ENCODE measurements at places on chromosomes 1 and 21.
A peak's percentile ranks its signal among the peaks of the same experiment; 100 is the strongest.

DNA sequence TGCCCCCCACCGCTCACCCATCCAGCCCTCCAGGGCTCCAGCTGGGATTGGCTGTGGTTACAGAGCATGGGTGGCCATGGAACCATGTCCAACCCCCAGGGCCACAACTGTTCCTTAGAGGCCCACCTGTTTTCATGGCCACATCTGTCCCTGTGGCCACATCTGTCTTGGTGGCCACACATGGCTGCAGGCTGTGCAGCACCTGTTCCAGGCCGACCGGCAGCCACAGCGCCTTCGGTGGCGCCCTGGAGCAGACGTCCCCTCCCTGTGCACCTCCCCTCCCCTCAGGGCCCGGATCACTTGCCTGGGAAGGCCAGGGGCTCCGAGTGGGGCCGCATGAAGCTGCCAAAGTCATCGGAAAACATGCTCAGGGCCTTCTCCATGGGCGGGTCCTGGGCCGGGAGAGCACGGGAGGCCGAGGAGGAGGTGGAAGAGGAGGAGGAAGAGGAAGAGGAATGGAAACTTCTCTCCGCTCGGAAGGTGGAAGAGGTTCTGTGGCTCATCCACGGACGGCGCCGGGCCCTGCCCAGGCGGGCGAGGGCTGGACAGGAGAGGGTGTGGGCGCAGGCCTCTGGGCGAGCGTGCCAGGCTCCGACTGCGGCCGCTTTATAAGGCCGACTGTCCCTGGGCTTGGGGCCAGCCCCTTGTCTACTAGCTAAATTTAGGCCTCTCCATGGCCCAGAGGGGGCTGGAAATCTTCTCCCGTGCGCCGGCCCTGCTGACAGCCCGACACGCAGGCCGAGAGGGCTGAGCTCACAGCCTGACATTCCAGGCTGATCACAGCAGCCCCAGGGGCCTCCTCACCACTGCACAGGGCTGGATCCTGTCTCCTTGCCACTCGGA, at the start of gene HSPB7:
HSPB7 (minus strand) TSS at position 583 of the 843 bp plus-strand sequence; CDS start at position 503, 80 bp downstream.
- peak; percentile 53 for DNase-seq

DNA sequence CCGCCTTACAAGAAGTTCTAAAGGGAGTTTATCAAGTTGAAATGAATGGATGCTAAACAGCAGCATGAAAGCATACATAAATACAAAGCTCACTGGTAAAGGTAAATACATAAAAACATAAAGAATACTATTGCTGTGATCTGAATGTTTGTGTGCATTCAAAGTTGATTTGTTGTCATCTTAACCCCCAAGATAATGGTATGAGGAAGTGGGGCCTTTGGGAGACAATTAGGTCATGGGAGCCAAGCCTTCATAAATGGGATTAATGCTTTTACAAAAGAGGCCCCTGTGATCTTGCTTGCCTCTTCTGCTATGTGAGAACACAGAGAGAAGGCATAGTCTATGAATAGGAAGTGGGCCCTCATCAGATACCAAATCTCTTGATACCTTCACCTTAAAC, 209.0 kb upstream of the SAMSN1 start:
- DNase-seq, result no peak

DNA sequence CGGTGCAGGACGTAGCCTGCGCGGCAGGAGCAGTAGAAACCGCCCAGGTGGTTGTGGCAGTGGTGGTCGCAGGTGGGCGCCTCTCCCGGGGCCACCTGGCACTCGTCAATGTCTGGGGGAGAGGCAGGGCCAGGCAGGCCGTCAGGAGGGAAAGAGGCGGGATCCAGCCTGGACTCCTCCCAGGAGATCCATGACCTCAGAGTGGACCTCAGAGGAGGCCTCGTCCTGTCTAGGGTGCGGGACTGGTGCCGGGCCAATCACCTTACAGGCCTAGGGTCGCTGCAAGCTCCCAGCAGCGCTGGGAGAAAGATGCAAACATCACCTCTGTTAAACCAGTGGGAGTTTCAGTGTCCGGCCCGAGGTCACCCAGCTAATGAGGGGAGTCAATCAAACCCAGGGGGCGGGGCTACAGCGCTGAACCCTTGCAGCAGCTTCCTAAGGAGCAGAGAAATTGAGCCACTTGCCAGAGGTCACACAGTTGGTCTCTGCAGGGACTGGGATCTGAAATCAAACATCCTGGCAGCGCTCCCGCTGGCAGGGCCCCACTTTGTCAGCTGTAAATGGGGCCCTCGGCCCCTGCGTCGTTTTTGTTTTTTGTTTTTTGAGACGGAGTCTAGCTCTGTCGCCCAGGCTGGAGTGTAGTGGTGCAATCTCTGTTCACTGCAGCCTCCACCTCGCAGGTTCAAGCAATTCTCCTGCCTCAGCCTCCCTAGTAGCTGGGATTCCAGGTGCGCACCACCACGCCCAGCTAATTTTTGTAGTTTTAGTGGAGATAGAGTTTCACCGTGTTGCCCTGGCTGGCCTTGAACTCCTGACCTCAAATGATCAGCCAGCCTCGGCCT, 1.4 kb downstream of the MASP2 start:
- DNase-seq, result no peak

DNA sequence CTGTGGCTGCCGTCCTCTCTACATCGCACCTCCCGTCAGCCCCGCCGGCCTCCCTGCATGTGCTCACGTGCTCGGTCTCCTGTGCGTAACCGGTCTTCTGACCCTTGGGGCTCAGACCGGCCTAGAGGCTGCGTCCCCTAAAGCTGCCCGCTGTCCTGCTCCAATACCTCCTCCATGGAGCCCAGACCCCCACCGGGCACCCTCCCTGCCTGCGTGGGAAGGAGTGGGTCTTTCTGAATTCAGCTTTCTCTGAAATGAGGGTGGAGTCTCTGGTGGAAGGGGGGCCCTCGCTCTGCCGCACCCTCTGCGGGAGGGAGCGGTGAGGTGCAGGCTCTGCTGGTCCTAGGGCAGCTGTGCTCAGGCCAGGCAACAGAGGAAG, 18.7 kb upstream of the POFUT2 start:
- no peak for DNase-seq

- DNase-seq, result no peak
Observed at GRCh38 chr21:41130883-41131282, 37.1 kb upstream of the BACE2 start.

DNA sequence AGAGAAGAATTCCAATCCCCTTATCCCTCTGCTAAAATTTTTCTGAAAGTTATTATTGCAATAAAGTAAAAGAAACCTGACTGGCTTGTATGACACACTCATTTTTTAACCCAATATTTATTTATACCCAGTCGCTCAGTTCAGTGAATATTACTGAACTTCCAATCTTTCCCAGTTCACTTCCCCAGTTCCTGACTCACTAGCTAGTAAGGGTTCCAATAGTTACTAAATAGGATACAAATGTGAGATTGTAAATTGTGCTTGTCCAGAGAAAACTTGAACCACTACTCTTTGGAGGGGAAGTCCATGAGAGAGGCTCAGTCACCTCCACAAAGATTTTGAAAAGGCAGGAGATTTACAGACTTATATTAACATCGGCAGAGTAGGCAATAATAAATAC, 31.4 kb downstream of the PRDX6 start:
- DNase-seq, result no peak

DNA sequence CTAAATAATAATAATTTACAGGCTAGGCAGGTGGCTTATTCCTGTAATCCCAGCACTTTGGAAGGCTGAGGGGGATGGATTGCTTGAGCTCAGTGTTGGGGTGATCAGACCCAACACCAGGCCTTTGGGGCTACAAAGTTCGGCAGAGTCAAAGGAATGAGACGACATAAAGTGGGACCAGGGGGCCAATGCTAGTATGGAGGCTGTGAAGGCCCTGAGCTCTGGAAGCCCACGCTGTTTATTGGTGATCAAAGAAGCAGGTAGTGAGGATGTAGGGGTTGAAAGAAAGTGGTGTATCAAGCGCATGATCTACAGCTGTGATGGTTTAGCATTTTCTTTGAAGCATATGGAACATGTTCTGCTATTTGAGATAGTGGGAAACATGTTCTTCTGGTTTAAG, 5.6 kb downstream of the BTBD8 start:
- no peak for DNase-seq

- DNase-seq, result no peak
Observed at GRCh38 chr21:32712043-32712442, 15.8 kb downstream of the SYNJ1 start.

DNA sequence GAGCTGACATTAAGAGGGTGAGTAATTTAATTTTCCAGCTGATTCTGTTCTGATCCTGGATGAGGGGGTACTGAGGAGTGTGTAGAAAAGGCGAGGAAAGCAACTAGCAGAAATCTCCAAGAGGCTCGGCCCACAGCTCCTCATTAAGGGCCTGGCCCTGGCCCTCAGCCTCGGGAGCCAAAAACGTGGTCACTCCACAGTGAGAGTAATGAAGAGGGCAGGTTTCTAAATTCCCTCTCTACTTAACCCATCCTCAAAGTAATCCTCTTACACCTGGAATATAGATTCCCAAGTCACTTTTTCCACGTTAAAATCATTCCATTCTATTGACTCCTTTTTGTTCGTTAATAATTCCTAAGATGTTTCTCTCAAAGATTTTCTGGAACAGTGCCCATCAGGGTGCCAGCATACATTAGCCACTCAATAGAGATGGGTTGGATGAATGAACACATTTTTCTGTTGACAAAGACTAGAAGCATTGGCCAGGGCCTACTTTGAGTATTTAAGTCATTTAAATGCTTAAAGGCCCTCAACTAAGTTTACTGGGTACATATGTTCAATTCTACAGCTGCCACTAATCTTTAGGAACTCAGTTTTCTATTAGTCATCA, 1.1 kb upstream of the COL11A1 start:
- DNase-seq, result peak; percentile 80

DNA sequence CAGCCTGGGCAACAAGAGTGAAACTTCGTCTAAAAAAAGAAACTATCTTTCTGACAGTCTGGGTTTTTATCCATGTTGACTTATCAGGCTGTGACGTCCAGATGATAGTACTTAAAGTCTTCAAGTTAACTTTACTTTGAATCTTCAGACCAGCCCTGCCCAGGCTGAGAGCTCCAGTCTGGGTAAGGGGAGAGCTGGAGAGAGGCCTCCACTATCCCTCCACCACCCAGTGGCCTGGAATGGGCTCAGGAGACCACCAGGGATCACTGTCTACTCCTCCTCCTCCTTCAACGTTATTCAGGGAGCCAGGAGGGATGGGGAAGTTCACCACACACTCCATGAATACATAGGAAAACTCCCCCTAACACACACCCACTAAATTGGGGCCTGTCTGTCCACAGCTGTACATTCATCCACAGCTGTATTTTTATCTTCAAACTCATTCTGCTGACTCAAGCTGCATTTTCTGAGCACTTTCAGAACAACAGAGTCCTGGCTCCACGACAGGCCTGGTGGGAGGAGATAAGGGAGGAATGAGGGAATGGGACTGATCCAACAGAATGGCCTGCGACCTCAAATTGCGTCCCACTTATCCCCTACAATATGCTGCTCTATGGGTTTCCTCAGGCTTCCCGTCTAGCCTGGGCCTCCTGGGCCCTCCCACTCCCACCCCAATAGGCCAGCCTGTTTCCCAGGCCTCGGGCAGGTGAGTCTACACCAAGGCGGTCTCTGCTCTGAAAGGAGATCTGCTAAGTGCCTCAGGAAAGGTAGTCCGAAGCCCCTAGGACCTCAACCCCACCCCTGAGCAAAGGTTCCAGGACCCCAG, 1.8 kb downstream of the SLC45A3 start:
- no peak for DNase-seq

GRCh38 chr1:102550729-102551384, 554.1 kb upstream of the OLFM3 start:
- DNase-seq, result no peak

- DNase-seq, result no peak
Observed at GRCh38 chr1:62349470-62350233, 30.4 kb upstream of the KANK4 start.

GRCh38 chr1:116737855-116738321, 16.3 kb upstream of the CD2 start:
- DNase-seq, result no peak

DNA sequence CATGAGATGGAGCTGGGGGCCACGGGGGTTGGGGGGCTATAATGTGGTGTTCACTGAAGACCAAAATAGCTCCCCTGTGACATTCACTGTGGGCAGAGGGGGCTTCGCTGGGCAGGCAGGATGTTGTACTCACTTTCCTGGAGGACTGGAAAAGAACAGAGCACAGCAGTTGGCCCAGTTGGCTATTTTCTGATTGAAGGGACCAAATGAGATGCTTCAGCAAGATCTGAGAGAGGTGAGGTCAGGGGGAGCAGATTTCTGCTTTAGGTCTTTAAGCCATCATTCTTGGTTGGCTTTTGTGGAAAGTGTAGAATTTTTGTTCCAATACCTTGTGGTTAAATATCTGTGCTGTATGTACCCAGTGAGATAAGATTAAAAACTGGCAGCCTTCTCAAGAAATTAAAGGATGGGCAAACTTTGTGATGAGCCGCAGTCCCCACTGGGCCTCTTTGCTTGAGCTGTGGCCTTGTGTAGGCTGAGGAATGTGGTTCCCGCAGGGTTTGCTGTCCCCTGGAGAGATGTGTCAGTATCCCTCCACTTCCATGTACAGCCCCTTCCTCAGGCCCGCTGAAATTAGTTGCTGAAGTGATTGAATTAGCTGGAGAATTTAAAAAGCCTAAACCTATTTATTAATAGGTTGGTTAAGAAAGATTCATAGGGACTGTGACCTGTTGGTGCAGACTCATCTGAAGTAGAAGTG, 80.7 kb downstream of the ATP5PO start:
- DNase-seq, result no peak

- DNase-seq, result no peak
Observed at GRCh38 chr1:24311741-24312140, 7.4 kb upstream of the GRHL3 start.

DNA sequence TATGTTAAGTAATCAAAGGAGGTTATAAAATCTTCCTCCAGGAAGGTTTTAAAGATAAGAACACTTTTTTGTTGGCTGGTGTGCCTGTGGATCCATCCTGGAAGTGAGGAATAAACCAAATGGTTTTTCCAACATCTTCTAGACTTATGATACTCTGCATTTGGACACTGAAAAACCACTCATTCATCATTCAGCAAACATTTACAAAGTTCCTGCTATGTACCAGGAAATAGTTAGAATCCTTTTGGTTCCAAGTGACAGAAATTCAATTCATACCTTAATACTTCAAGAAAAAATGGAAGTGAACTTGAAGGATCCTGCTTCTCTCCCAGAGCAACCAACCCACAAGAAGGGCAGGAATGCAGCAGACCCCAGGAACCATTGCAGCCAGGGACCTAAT, 39.6 kb upstream of the PIGC start:
- DNase-seq, result no peak

GRCh38 chr1:236240675-236241074, 41.1 kb downstream of the ERO1B start:
- no peak for DNase-seq

GRCh38 chr1:159598196-159598595, 10.6 kb downstream of the APCS start:
- peak; percentile 75 for DNase-seq

DNA sequence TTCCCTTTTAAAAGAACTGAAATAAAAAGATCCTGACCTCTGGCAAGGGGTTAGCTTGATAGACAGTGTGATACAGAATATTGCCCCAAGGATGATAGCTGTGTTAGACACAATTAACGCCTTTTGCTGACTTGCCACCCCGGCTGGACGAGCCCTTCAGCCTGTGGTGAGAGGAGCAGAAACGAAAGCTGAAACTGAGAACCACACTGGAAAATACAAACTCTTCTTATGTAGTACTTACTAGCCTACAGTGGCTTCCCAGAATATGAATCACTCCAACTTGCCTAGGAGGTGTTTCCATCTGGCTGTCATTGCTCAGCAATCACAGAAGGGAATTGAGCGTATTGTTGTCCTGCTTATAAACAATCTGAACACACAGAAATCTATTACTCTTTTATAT, 22.9 kb downstream of the SAMSN1 start:
- no peak for DNase-seq

GRCh38 chr1:231778009-231778719, 151.6 kb downstream of the DISC1 start:
- no peak for DNase-seq

- DNase-seq, result no peak
Observed at GRCh38 chr1:2812939-2813653, 11.6 kb upstream of the TTC34 start.
